ENCODE measurements at places on chromosomes 7 and 10. TPM values are rescaled to one million over a fixed set of nuclear protein-coding genes. Genes with fewer than 3 reads are reported as not detected.

Gene PHKG1
- 0.78 TPM for total RNA-seq

Gene NKX1-2
- total RNA-seq, result 0.05 TPM

Gene CABCOCO1
- not detected for total RNA-seq

Gene MAD1L1
- total RNA-seq, result 24.9 TPM

Gene GSTO2
- 2.9 TPM for total RNA-seq

Gene SFMBT2
- 1.1 TPM for total RNA-seq

Gene NXPH1
- not detected for total RNA-seq

Gene NDUFB2
- total RNA-seq, result 146 TPM

Gene ZNF365
- total RNA-seq, result not detected

Gene UNCX
- not detected for total RNA-seq

Gene NACAD
- 0.05 TPM for total RNA-seq

Gene LEP
- not detected for total RNA-seq

Gene AZGP1
- total RNA-seq, result 2,337 TPM

Gene SPDYE6
- not detected for total RNA-seq

Gene AKR1E2
- 1.3 TPM for total RNA-seq

Gene SKIDA1
- 3.4 TPM for total RNA-seq

Gene SNX13
- 20.5 TPM for total RNA-seq

Gene PRR15
- total RNA-seq, result not detected

Measured in left lobe of liver (tissue), 2 donors.